Pons (tissue), 1 donor: ENCODE measurements at places on chromosomes 7 and 10.

- DNase-seq, result no peak
Observed at GRCh38 chr7:106238830-106239229, 46.0 kb downstream of the NAMPT start.

- no peak for DNase-seq
Observed at GRCh38 chr10:70722820-70723424, 50.6 kb downstream of the ADAMTS14 start.

DNA sequence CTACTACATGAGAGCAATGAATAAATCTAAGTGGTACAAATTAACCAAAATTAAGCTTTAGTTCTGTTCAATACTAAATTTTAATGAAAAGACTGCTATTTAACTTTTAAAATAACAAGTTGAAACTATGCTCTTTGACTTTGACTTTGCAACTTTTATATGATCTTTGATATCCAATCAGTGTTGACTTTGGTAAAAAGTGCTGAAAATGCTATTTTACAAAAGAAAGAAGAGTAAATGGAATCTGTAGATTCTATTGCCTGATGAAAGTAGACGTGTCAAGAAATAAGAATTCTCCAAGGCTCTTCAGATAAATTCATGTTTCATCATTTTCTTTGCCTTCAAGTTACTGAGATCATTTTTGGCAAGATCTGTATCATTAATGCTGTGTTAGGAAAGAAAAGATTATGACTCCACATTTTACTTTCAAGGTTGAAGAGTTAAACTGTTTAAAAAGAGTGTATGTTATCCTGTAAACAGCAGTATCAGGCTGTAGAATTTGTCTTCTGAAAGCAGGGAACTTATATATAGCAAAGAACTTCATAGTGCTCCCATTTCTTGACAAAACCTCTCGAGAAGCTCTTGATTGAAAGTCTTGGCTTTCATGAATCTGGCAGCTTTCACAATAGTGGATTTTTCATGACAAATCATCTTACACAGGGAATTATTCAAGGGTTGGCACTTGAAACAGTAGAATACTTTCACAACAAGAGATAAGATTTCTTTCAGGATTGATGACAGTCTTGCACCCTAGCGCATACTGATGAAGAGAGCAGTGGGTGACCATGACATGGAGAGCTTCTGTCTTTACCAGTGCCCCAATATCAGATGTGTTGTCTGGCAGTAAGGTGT lies 72.1 kb downstream of the PTEN start:
- no peak for DNase-seq

DNA sequence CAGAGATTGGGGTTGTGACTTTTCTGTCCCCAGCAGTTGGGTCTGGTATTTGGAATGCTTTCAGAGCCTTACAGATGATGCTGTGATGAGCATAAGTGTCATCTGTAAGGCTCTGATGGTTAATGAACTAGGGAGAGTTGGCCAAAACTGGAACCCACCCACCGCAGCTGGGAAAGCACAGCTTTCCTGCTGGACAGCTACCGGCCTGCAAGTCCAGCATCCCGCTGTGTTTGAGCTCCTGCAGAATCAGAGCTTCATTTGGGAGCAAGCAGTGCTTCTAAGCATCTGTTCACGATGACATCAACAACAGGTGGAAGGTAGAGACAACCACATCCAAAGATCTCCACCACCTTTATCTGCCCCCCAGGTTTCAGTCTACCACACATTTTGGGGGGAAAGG lies 11.7 kb downstream of the UCN3 start:
- no peak for DNase-seq

DNA sequence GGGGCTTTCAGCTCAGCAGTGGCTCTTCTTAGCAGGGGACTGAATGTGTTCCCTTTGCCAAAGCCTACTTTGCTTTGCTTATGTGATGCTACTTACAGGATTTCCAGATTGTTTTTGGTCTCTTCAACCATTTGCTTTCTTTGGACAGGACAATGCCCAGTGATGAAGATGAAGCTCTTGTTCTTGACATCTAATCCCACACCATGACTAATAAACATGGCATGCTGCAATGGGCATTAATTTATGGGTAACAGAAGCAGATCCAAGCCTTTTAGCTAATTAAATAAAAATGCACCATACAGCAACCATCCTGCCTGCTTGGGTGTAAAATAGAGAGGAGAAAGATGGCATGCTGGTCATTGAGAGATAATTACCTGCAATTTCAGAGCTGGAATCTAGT lies 175.5 kb upstream of the ITGB1 start:
- no peak for DNase-seq

GRCh38 chr7:45923290-45923689 lies 2.2 kb upstream of the IGFBP3 start:
- DNase-seq, result peak; percentile 62

GRCh38 chr10:60446851-60447250 lies 57.2 kb upstream of the ANK3 start:
- DNase-seq, result no peak

GRCh38 chr7:76011442-76011861 lies 17.1 kb upstream of the TMEM120A start:
- no peak for DNase-seq

DNA sequence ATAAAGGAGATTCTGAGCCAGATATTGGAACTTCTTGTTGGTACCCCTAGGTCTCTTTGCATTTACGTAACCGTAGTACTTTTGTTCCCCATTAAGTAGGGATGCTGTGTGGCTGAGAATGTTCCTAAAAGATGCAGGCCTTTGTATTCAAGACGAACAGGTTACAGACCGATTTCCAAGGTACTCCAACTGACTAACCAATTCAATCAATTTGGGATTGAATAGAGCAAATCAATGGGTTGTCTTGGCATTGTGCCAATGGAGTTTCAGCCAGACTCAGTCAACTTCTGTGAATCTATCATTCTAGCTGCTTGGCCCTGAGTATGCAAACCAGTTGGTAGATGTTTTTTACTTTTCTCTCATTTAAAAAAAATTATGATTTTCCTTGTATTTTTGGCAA lies 347.3 kb upstream of the NPVF start:
- no peak for DNase-seq

GRCh38 chr10:123478116-123478515 lies 188.0 kb upstream of the GPR26 start:
- no peak for DNase-seq

DNA sequence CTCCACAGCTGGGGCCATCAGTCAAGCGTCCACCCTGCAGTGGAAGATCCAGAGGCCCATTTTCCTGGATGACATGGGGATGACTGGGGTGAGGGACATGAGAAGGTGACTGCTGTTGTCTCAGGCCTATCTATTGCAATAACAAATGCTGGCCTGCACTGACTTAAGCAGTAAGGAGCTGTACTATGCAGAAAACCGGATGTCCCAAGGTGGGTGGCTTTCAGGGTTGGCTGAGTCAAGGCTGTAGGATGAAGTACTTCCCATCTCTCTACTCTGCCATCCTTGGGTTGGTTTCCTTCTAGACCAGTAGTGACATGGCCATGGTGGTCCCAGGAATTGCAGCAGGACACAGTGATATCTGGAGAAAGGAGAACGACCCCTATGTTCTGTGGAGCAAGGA lies 48.1 kb downstream of the NEURL1 start:
- no peak for DNase-seq

DNA sequence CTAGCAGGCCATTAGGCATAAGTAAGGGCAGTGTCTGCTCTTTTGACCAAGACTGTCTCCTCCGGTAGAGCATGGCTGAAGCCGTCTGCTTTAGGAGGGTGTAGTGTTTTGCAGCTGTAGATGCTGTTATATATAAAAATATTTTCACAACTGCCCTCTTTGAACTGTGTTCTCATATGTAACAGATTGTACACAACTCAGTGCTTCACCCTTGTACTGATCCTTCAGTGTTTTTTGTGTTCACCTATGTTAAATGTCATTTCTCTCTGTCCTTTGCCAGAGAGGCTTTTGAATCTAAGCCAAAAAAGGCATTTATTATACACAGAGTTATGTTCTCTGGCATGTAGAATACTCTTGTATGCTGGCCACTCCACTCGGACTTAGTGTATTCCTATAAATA lies 135.5 kb downstream of the BICC1 start:
- DNase-seq, result no peak

GRCh38 chr7:108805808-108806397 lies 236.2 kb downstream of the DNAJB9 start:
- DNase-seq, result peak; percentile 38

GRCh38 chr10:78402591-78402990 lies 368.9 kb downstream of the RPS24 start:
- no peak for DNase-seq

DNA sequence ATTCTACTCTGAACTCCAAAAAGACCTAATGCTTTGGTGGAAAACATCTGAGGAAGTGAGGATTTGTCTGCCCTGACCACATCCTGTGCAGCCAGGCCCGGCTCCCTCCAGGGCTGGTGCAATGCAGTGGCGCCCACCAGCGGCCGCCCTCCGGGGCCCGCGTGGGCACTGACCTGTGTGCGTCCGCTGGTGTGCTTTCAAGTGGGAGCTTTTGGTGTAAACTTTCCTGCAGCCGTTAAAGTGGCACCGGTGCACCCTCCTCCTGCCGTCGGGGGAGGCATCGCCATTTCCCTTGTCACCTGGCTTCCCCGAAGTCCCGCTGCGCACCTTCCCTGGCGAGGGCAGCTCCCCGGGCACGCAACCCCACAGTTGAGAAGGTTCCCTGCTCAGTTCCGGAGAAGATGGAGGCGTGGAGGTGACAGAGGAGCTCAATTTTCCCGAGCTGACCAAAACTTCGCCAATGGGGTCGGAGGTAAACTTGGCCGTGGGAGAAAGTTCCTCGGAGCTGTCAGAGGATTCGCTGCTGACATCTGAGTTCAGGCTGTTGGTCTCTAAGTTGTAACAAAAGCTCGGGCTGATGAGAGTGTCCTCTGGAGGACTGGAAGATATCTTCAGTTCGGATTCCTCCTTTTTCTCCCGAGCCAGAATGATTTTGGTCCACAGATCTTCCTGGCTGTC lies 3.4 kb downstream of the KLF6 start:
- DNase-seq, result no peak
